MM.1S (cell line): ENCODE measurements at places on chromosomes 3 and 15.

DNA sequence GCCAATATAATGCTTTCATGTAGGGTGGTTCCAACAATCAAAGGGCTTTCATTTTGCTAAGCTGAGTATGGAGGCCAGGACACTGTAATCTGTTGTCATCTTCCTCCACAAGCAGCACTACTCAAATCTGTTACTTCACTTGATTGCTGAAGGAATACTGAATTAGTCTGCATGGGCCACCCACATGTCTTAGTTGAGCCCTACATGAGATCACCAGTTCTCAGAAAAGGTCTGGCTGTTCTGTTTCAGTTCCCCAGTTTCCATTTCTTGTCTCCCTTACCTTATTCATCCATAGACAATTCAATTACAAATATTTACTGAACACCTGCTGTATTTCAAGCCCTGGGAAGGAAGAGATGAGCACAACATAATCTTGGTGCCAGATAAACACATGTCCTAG lies 119.2 kb downstream of the FHIT start:
- H3K27me3 ChIP-seq = no peaks in the 10 kb centered on the region
- no peak overlapping the region for H3K27ac ChIP-seq
- H3K36me3 ChIP-seq = no peaks in the 10 kb centered on the region
- H3K4me3 ChIP-seq = no peak overlapping the region

DNA sequence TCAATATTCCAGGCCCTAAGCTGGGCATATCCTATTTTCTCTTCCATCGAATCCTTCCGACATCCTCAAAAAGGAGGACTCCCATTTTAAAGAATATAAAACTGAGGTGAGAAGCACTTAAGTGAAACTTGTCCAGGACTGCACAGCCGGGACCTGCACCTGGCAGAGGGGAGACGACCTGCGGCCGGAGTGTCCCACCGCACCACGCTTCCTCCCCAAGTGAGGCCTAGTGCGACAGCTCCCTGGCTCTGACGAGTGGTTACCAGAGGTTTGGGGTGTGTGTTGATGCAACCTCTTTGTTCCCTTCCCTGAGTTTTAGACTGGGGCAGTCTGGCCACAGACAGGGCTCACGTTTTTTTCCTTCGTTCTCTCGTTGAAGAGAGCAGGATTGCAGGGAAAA lies 24.9 kb upstream of the ATP2B2 start:
- H3K36me3 ChIP-seq = no peaks in the 10 kb centered on the region
- peaks cover 21% of the 10 kb centered on the region for H3K27me3 ChIP-seq
- no peaks in the 10 kb centered on the region for H3K4me1 ChIP-seq
- H3K4me3 ChIP-seq = no peak overlapping the region

DNA sequence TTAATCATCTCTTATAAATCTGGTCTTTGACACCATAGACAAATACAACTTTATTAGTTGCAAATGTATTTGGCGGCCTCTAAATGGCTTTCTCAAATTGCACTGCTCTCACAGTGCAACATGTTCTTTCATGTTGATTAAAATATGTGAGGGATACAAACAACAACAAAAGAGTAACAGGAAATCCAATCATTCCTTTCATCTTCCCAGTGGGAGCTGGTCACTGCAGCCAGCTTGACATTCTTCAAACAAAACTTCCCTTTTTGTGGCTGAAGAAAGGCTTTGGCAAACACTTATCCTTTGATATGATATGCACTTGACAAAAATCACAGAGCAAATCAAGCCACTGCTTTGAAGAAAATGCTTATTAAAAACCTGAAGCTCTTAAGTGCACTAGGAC lies 973.6 kb downstream of the EPHA3 start:
- H3K4me1 ChIP-seq = no peaks in the 10 kb centered on the region
- H3K27me3 ChIP-seq = no peaks in the 10 kb centered on the region
- no peaks in the 10 kb centered on the region for H3K36me3 ChIP-seq
- no peak overlapping the region for H3K4me3 ChIP-seq

GRCh38 chr15:49315391-49315823 lies 107.6 kb upstream of the FGF7 start:
- no peak overlapping the region for H3K27ac ChIP-seq
- no peak overlapping the region for H3K4me3 ChIP-seq
- H3K36me3 ChIP-seq = no peaks in the 10 kb centered on the region
- no peaks in the 10 kb centered on the region for H3K4me1 ChIP-seq

DNA sequence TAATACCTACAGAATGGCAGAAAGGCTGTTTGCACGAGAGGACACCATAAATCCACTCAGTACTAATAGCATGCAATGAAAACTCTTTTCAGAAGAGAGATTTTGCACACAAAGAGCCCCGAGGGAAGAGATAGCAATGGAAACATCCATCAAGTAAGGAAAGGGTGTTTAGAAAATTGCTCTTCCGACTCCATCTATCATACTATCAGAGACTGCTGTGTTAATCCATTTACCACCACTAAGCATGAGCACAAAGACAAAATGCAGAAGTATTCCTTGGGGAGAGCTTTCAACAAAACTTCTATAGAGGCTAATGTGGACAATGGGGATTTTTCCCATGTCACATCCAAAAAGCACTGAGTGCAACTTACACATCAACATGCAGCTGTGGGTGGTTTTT lies 72.1 kb upstream of the PLAAT1 start:
- H3K27me3 ChIP-seq = no peaks in the 10 kb centered on the region
- no peak overlapping the region for H3K4me3 ChIP-seq
- H3K4me1 ChIP-seq = no peaks in the 10 kb centered on the region
- no peak for DNase-seq

DNA sequence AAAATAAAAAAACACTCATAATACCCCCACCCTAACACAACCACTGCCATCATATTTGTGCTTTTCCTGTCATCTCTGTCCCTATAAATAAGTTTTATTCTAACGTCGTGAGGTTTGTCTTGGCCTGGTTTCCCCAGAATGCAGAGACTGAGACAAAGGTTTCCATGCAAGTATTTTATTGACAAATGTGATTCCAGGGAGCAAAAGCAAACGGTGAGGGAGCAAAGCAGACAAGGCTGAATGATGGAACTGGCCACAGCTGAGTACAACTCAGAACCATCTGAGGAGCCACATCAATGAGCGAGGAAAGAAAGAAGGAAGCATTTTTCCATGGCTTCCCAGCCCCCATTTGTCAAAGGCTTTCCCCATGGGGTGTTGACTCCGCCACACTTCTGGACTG lies 37.7 kb upstream of the LARS2 start:
- no peaks in the 10 kb centered on the region for H3K4me1 ChIP-seq
- H3K4me3 ChIP-seq = no peak overlapping the region
- no peak overlapping the region for H3K27ac ChIP-seq
- no peaks in the 10 kb centered on the region for H3K36me3 ChIP-seq

DNA sequence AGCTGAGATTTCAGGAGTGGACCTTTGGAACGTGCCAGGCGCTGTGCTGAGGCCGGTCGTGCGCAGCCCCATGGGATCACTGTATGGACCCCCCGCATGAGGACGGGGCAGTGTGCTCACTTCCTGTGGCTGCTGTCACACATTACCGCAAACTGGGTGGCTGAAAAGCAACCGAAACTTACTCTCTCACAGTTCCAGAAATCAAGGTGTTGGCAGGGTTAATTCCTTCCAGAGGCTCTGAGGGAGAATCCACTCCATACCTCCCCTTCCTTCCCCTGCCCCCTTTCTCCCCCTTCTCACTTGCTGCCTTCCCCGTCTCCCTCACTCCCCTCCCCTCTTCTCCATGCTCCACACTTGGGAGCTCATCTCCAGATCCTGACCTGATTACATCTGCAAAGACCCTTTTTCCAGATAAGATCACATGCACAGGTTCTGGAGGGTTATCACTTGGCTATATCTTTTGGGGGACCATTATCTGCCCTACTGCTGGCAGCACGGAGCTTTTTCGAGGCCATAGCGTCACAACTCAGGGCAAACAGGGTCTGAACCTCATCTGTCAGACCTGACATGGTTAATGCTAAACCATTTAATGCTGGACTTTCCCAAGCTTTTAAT lies 41.2 kb downstream of the KLF13 start:
- H3K36me3 ChIP-seq = no peaks in the 10 kb centered on the region; the same call in 1 of the 2 replicates
- H3K27me3 ChIP-seq = no peaks in the 10 kb centered on the region
- no peak overlapping the region for H3K4me3 ChIP-seq
- peak overlapping the region; percentile 50; the same call in 1 of the 2 replicates for H3K27ac ChIP-seq
